Sigmoid colon (tissue), 7 donors: ENCODE measurements at places on chromosomes 1 and 21.

GRCh38 chr1:15836772-15837669 is 10.5 kb upstream of the SPEN start:
- DNase-seq: peak; percentile 71

DNA sequence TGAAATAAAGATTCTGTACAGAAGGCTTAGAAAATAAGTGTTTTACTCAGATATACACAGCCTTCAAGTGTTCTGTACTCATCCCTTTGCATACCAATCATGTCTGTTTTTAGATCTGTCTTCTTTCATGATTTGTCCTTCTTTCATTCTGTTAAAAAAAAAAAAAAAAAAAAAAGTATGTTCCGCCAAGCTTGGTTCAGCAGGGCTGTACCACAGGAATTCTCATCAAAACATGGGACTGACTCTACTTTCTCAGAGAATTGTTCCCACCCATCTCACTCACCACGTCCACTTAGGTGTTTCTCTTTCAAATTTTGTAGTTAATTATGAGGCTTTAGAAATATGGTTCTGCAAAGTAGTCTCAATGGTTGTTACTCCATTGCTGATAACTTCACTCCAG is 119.0 kb downstream of the AK5 start:
- no peak for DNase-seq

DNA sequence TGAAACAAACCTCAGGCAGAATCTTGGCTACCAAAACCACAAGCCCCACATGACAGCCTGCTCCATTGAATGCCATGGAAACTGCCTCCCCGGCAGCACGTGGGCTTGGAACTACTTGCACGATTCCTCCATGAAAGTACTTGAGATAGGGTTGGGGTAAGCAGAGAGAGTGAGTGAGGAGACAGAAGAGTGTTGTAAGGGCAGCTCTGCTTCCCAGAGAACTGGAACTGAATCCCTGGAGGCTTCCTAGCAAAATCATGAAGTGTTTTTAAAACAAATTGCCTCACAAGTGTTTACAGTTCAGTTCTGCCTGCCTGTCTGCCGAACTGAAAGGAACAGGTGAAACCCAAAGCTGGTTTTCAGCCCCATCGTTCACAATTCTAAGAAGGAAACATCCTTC is 35.3 kb upstream of the DNASE2B start:
- no peak for DNase-seq

DNA sequence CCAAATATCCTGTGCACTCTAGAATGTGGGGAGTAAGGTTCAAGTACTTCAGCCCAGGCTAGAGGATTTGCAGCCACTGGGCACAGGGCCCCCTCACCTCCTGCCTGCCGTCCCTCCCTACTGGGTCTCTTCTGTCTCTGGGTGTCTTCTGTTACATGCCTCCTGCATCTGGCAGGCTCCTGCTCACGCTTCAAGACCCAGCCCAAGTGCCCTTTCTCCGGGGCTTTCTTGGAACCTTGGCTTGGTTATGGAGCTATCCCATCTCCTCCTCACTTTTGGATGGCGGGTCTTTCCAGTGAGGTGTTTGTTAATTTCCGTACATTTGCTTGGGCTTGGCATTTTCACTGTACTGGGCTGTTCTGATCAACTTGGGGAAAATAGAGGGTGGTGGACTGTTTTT is 129.0 kb downstream of the GALNT2 start:
- no peak for DNase-seq

DNA sequence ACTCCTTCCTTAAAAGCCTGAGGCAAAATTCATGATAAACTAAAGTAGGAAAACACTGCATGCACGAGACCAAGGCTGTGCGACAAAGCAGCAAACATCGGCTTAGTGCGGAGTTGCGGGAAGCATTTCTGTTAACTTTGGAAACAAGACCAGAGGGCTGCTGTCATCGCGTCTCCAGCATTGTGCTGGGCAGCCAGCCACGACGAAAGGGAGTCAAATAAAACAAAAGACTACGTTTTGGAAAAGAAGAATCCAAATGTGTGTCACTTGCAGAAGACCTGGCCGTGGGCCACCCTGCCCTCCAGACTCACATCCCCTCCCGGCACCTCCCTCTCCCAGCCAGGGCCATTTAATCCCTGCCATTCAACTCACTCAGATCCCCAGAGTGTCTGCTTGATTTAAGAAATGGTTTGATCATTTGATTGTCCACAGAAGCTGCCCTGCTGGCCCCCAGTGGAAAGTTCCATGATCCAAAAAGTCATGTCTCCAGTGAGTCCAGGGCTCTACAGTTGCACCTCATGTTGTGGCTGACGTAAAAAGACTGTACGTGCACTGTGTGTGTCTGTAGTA is 2.4 kb upstream of the KRTAP10-11 start:
- no peak for DNase-seq
